ENCODE measurements at places on chromosomes 5 and 9. TPM values are rescaled to one million over a fixed set of nuclear protein-coding genes. Genes with fewer than 3 reads are reported as not detected.

Gene ITGA1
- 60.0 TPM for polyA plus RNA-seq

Gene CXCL14
- 23.0 TPM for polyA plus RNA-seq

Gene PCDHGA1
- 1.1 TPM for polyA plus RNA-seq

Gene IFNA5
- polyA plus RNA-seq: not detected

Gene RCL1
- polyA plus RNA-seq: 20.2 TPM

Gene N4BP3
- 3.4 TPM for polyA plus RNA-seq

Gene GZMA
- 0.37 TPM for polyA plus RNA-seq

Gene PRRT1B
- polyA plus RNA-seq: 1.2 TPM

Gene BSPRY
- 7.8 TPM for polyA plus RNA-seq

Gene MUSK
- 0.15 TPM for polyA plus RNA-seq

Gene JAKMIP2
- 6.6 TPM for polyA plus RNA-seq

Gene MAST4
- polyA plus RNA-seq: 19.7 TPM
